ENCODE measurements at places on chromosomes 3 and 15.
A peak's percentile ranks its signal among the peaks of the same experiment; 100 is the strongest.

DNA sequence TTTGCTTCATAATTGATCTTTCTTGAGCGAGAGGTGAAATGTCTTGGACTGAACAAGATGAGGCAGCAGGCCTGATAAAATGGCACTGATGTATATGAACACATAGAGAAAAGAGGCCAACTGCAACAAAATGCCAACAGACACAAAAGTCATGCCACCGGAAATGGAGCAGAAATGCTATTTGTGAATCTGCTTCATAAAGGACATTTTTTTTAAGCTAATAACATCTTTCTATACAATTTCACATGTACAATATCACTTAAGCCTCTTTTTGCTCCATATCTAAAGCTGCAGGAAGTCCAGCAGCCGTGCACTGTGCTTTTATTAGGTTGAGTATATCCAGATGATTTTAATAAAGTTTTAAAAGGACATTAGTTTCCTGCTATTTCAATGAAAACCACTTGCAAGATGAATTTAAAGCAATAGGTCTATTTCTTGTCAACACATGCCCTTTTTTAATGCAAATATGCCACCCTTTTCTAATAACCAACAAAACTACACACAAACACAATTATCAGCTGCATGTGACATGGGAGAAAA is 169.2 kb upstream of the ADAMTS9 start:
- no peak for DNase-seq

GRCh38 chr3:149663966-149664365 is 6.1 kb upstream of the WWTR1 start:
- DNase-seq: no peak

- no peak for DNase-seq
Observed at GRCh38 chr15:65824031-65824743, 32.1 kb upstream of the DENND4A start.

GRCh38 chr15:86328658-86329057 is 249.0 kb downstream of the AGBL1 start:
- DNase-seq: no peak

DNA sequence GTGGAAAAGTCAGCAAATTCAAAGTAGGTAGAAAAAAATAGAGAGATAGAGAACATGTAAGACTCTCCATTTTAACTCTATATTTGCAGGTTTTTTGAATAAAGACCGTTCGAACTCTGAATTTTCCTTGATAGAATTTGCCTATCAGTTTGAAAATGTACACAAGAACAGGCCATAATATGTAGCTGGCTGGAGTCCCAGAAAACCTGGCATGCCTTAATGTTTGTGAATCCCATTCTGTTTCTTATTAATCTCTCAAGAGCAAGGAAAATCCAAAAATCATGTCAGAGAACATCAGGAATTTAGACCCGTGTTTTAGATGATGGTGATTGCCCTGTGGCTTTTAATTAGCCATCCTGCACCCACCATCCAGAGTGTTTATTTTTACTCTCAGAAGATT is 7.2 kb upstream of the CFAP161 start:
- no peak for DNase-seq

DNA sequence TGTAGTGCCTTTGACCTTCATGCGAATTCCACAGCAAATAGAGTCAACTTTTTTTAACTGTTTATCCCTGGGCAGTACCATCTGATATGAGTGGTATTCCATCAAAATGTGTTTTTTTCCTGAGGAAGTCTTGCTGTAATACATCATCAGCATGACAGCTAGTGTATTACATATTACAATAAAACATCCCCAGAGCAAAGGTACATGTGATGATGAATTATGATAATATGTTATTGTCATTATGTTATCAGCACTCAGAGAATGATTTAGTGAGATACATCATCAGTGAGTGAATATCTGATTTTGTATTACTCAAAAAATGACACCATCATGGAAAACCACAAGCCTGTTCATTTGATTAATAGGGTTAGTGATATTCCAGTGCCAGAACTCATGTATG is 69.7 kb upstream of the ARL6 start:
- DNase-seq: no peak

- DNase-seq: no peak
Observed at GRCh38 chr3:133797396-133798105, 8.1 kb upstream of the SRPRB start.

GRCh38 chr3:111926266-111926676 is 52.6 kb upstream of the ABHD10 start:
- no peak for DNase-seq

- no peak for DNase-seq
Observed at GRCh38 chr3:71616571-71617021, 33.1 kb upstream of the FOXP1 start.

GRCh38 chr3:11523572-11524101 is 120.1 kb downstream of the VGLL4 start:
- DNase-seq: no peak

GRCh38 chr3:67290438-67290837 is 292.3 kb downstream of the KBTBD8 start:
- DNase-seq: no peak

DNA sequence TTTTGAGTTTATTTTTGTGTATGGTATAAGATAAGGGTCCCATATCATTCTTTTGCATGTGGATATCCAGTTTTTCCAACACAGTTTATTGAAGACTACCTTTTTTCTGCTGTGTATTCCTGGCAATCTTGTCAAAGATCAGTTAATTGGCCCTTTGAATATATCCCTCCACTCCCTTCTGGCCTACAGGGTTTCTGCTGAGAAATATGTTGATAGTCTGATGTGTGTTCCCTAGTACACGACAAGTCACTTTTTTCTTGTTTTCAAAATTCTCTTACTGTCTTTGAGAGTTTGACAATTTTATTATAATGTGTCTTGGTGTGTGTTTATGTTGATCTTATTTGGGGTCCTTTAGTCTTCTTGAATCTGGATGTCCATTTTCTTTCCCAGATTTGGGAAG is 129.2 kb downstream of the ISL2 start:
- DNase-seq: no peak

GRCh38 chr3:64382153-64382552 is 156.9 kb upstream of the PRICKLE2 start:
- no peak for DNase-seq

- no peak for DNase-seq
Observed at GRCh38 chr15:31857194-31857593, 173.1 kb upstream of the CHRNA7 start.

DNA sequence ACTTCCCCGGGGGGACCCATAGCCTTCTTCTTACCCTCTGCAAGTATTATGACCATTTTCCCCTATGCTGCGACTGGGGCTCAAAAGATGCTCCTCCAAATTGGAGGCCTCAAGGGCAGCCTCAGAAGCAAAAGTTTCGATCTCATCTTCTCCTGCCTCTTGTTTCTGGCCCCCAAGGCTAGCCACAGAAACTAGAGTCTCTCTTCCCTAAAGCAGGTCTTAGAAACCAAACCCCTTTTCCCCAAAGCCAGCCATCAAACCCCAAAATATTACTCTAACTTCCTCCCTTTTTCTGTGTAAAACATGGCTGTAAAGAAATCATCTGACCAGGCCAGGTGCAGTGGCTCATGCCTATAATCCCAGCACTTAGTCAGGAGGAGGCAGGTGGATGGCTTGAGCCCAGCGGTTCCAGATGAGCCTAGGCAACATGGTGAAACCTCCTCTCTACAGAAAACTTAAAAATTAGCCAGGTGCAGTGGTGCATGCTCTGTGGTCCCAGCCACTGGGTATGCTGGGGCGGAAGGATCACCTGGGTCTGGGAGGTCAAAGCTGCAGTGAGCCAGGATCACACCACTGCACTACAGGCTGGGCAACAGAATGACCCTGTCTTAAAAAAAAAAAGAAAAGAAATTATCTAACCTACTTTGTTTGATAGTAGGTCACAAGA is 36.7 kb upstream of the MFGE8 start:
- no peak for DNase-seq

GRCh38 chr15:60423537-60423936 is 25.8 kb upstream of the ANXA2 start:
- DNase-seq: peak; percentile 92

GRCh38 chr3:53464424-53464823 is 30.0 kb upstream of the CACNA1D start:
- no peak for DNase-seq

- DNase-seq: no peak
Observed at GRCh38 chr15:86159468-86159867, 79.8 kb downstream of the AGBL1 start.

DNA sequence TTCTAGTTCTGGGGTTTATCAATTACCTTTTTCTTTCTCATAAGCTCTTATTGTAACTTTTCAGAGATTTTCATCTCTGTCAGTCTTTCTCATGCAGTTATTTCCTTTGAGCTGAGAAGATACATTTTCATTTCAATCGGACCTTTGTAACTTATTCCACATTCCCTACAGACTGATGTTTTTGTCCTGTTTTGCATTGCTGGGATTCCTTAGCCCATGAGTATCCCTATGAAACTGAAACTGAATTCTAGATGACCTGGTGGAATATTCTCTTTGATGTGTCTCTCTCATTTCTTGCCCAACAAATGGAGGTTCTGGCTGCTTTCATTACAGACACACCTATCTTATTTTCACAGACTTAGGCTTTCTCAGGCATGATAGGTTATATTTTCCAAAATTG is 10.5 kb upstream of the EPHA6 start:
- DNase-seq: no peak

Data from amniotic stem cell (primary cell).